ENCODE measurements at places on chromosomes 2 and 18. TPM values are rescaled to one million over a fixed set of nuclear protein-coding genes. Genes with fewer than 3 reads are reported as not detected.

Gene DRC1
- 0.31 TPM for total RNA-seq

Gene EFR3B
- total RNA-seq, result 10.1 TPM

Gene CBLN2
- 0.42 TPM for total RNA-seq

Gene INPP5D
- total RNA-seq, result 0.70 TPM

Gene ZEB2
- total RNA-seq, result 7.8 TPM

Gene RBKS
- total RNA-seq, result 9.2 TPM

Gene AKAIN1
- not detected for total RNA-seq

Gene KLF11
- total RNA-seq, result 4.3 TPM

Gene CFC1
- not detected for total RNA-seq

Gene ERICH2
- total RNA-seq, result not detected

Gene GPR45
- not detected for total RNA-seq

Gene MGAT4A
- total RNA-seq, result 2.4 TPM

Gene ABHD1
- total RNA-seq, result 1.6 TPM

Gene COL4A3
- 1.6 TPM for total RNA-seq

Gene PDE6D
- 23.3 TPM for total RNA-seq

Gene NXPH2
- not detected for total RNA-seq

Gene ANKRD30B
- not detected for total RNA-seq

Gene CLEC4F
- total RNA-seq, result not detected

Gene MFSD2B
- 0.62 TPM for total RNA-seq

Gene RFX8
- total RNA-seq, result not detected
